ENCODE measurements at places on chromosomes 3 and 15.

GRCh38 chr3:36298188-36298587, 82.1 kb upstream of the STAC start:
- no peak for DNase-seq

DNA sequence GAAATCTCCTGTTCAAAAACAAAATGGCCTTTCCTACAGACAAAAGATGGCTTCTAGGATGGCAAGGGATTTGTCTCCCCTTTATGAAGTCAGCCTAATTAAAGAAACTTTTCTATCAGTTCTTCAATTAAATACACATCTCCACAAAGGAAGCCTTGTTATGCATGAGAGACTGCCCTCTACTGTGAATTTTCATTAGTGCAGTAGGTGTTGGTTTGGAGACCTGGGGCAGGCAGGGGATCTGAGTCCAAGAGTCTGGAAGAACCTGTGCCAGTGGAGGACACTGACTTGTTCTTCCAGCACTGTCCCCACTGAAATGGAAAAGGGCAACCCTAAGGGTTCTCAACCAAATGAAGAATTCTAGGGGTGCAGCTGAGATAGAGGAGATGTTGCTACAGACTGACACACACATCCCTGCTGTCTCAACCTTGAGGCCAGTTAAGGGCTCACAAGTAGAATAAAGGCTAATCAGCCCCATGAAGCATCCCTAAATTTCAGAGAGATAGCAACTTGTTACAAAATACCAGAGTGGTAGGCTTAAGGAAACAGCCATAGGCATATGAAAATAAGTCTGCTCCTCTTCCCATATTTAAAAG, 174.0 kb upstream of the PRICKLE2 start:
- DNase-seq, result no peak

GRCh38 chr3:133049491-133049890, 11.3 kb downstream of the TMEM108 start:
- DNase-seq, result no peak

GRCh38 chr3:46102780-46103130, 75.5 kb upstream of the XCR1 start:
- DNase-seq, result no peak

- DNase-seq, result no peak
Measured at GRCh38 chr3:156693166-156693565, 18.8 kb downstream of the TIPARP start.

DNA sequence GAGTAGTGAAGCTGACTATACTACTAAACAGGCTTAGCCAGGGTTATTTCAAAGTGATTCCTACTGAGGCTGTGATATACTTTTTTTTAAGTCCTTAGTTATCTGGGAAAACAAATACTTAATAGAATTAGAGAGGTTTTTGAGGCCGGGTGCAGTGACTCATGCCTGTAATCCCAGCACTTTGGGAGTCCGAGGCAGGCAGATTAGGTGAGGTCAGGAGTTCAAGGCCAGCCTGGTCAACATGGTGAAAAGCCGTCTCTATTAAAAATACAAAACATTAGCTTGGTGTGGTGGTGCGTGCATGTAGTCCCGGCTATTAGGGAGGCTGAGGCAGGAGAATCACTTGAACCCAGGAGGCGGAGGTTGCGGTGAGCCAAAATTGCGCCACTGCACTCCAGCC, 34.2 kb downstream of the PRTG start:
- DNase-seq, result no peak

DNA sequence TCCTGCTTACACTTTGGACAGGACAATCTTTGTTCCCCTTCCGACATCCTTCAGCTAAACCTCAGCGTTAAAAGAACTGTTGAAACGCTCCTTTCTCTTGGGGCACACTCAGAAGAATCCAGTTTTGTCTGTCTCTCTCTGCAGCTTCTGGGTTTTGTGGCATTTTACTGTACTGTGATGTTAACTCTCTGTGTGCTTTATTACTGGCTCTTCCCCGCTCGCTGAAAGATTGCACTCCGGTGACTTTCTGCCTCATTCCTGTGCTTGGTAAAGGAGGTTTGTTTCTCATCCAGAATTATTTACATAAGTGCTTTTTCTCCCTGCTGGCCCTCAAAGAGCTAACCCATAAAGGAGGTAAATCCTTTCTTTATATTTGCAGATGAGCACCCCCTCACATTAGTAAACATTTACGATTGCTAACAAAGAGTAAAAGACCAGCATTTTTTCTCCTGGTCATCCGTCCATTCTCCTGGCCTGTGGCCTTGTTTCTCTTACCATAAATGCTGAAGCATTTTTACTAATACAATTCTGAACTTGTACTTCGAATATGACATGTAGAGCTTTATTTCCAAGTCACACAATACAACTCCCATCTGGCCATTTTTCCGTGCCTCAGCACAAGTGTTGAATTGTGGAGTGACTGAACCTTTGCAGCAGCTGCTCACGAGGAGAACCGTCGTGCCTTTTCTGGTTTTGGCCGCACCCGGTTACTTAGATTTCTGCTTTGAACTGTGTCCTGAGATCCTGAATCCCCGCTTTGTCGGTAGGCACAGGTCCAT, 69.3 kb upstream of the RPL35A start:
- DNase-seq, result no peak

DNA sequence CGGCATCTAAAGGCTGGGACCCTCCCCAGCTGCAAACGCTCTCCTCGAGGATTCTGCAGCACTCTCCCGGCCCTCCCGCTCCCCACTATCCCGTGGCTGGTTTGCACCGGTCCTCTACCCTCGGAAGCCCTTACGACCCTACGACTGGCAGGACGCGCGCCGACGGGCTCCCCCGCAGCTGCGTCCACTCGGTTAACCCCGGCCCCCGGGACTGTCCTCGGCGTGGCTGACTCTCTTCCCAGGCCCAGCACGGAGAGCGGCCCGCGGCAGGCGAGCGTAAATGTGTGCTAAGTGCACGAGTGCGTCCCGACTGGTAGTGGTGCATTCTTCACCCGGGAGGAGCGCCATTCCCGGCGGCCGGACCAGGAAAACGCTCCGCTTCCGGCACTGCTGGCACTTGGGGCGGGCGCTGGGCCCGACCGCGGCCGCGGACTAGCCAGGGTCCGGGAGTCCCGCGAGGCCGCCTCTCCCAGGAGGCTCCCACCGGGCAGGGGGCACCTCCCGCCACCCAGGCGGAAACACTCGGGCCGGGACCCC, 508 bp downstream of the GORASP1 start:
- DNase-seq, result no peak

- no peak for DNase-seq
Measured at GRCh38 chr3:74332165-74332564, 282.3 kb downstream of the CNTN3 start.

DNA sequence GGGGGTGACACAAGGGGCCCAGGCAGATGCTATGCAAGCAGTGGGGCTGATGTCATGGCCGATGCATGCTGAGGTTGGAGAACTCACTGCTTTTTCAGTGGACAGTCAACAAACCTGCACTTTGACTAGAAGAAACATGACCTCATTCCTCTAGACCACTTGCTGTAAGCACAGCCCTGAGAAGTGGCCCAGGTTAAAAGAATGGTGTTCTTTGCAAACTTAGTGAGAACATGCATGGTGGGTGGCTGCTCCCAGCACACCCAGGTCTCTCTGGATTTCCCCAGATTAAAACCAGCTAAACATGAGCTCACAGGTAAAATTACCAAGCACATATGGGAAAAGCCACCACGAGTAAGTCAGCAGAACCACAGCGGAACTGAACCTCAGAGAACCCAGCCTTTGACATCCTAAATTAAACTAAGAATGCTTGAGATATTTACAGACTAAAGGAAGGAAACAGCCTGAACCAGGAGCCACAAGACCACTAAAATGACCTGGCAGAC, 15.5 kb downstream of the DLEC1 start:
- DNase-seq, result no peak

DNA sequence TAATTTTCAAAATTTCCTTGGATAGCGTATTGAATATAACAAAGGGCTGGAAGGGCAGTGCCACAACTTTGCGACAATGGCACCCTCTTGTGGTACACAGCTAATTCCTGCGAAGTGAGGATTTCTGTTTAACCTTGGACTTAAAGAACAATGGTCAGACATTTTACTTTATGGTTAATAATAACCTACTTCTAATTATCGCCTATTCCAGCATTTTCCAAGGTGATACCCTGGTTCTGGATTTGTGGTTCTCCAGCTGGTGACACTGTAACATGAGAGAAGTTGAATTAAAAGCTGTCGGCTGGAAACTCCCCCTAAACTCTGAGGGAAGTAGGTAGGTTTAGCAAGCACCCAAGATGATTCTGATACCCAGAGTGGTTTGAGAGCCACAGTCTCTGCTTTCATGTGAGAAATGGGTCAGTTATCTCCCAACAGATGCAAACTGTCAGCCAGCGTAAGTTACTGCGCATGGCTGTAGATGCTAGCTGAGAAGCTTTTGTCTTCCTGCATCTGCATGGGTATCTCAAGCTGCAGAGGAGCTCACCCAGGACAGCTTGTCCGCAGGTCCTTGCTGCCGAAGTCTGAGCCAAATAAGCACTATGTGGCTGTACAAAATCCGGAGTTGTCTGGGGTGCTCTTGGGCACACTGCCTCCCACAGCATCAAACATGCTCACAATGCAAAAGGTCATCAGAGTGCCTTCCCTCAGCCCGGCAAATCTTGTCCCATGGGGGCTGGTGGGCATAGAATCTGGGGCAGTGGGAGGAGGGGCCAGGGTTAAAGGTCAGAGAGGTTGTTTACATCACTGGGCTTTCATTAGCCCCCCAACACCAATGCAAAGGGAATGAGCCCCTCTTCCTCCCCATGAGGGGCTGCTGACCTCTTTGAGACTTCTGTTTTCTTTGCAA, 6.6 kb upstream of the CHSY1 start:
- DNase-seq, result no peak

DNA sequence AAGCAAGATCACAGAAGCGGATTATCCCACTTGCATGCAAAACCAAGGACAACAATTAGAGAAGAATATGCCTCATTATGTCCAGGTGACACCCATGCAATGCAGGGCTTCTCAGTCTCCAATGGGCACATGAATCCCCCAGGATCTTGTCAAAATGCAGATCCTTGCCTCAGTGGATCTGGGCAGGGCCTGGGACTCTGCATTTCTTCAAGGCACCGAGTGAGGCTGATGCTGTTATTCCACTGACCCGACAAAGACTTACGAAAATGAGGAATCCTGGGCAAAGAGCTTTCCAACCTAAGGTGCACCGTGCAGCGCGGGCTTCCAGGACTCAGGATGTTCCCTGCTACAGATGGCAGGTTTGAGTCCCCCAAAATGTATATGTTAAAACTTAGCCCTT, 99.2 kb downstream of the ATP10A start:
- DNase-seq, result no peak

DNA sequence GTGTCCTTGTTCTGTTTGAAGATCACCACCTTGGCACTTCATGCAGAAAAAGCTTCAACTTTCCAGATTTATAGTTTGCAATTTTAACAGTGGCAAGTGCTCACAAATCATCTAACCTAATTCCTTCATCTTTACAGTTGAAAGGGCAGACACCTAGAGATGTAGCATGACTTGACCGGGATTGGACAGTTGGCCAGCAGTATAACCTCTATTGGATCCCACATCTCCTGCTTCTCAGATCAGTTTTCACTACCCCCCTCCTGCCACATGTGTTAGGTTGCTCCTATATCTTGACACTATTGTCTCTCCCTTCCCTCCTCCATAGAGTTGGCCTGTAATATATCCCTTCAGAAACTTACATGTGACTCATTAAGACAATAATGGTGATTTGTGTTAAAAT, 206.0 kb upstream of the SEMA6D start:
- no peak for DNase-seq

GRCh38 chr15:85607842-85608241, 186.9 kb downstream of the KLHL25 start:
- no peak for DNase-seq

DNA sequence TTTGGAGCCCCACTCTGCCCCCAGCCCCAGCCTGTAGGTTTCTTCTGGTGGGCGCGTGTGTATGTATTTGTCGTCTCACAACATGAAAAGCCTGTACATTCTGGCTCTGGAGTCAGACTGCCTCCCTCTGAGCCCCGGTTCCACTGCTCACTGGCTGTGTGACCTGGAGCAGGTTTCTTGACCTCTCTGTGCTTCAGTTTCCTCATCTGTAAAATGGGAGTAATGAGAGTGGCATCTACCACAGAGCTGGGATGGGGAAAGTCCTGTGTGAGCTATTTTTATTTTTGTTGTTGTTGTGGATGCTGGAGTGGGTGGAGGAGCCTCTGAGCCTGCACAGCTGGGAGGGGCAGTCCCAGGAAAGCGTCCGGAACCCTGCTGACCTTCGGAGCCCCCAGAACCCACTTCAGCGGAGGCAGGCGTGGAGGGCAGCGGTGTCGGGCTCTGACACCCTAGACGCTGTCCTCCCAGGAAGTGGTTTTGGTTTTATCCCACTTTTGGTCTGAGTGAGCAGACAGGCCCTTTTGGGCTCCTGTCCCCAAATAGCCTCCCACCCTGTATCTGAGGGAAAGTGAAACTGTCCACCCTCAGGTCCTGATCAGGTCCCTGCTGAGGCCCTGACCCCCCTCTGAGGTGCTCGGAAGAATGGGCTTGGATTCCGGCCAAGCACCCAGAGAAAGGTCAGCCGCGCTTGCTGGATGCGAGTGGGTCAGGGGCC, 103.5 kb downstream of the CHSY1 start:
- no peak for DNase-seq

DNA sequence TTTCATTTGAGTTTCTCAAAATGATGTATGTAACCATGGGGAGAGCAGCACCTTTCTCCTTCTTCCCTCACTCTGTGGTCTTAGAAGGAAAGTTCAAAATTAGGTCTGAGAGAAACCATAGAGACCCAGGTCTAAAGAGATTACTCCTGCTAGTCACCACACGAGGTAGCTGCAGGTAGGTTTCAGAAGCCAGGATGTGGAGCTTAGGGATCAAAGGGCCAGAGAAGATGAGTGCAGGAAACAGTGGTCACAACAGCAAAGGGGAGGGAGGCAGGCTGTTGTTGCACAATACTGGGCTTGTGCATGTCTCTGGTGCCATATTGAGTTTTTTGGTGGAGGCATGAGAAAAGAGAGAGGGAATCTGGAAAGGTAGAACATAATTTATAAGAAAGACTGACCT, 583.6 kb downstream of the AGBL1 start:
- DNase-seq, result no peak
